Activated CD8-positive, alpha-beta memory T cell treated with anti-CD3 and anti-CD28 coated beads for 1 hour (primary cell): ENCODE measurements at places on chromosomes 5 and 9.

- no peak for DNase-seq
These were observed 6.4 kb upstream of the ANXA2R start for GRCh38 chr5:43046474-43046873.

- DNase-seq, result no peak
These were observed 6.4 kb downstream of the ABLIM3 start for GRCh38 chr5:149147676-149148075.

DNA sequence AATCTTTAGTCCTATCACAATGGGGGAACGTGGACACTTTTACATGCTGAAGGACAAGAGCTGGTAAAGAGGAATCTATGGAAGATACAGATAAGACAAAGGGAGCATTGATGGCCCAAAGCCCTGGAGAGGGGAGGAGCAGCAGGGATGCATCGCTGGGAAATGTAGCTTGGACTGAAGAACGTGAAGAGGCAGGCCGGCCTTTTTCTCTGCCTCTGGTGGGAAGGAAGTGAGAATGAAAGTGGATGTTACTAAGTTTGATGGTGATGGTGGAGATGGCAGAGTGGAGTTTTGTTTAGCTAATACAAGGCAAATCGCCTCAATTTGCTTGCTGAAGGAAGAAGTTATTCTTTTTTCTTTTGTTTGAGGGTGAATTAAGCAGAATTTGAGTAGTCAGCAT lies 124.6 kb upstream of the TAF11L2 start:
- no peak for DNase-seq

DNA sequence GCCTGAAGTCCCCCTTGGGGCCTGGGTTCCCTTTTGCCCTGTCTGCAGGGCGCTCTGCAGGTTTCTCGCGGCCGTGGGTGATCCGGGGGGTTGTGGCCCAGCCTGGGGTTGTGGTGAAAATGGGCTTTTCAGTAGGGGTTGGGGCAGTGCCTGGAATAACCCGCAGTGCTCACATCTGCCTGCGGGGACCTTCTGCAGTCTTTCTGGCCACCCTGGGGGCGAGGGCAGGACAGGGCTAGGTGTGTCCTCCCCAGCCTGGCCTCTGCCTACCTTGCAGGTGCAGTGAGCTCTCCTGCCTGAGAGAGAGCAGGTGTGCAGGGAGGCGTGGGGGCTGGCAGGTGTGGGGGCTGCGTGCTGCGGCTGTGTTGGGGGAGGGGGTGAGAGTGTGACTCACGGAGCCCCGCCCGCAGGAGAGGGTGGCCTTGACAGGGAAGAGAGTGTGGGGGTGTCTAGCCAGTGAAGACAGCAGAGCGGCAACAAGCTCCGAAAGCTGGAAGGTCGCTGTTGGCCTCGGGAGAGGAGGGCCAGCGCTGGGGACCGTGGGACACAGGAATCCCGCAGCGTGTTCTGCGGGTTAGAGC lies 131.4 kb downstream of the MRPL36 start:
- no peak for DNase-seq

DNA sequence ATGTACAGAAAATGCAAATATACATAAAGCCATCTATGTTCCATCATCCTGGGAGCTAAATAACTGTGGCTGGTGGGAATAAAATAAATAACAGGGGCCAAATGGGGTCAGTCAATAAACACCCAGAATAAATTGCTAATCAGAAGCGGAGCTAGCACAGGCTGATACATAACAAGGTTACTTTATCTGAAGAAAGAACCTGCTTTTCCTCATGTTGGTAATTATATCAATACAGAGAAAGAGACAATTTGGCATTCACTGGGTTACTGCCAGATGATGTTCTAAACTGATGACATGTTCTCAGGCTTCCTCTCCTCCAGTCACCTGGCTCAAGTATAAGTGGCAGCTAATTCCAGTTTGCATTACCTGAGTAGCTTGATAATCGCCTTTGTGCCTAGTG lies 144.9 kb upstream of the CD180 start:
- DNase-seq, result no peak

DNA sequence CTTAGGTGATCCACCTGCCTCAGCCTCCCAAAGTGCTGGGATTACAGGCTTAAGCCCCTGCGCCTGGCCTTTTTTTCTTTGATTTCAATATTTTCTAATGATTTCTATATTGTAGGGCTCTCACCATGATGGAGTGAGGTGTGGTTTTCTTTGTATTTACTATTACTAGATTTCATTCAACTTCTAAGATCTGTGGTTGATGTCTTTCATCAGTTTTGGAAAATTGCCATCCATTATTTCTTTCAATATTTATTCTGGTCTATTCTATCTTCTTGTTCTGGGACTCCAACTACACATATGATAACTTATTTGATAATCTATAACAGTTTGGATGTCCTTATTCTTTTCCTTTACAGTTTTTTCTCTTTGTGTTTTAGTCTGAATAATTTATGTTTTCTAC lies 31.9 kb downstream of the FBXO4 start:
- no peak for DNase-seq

DNA sequence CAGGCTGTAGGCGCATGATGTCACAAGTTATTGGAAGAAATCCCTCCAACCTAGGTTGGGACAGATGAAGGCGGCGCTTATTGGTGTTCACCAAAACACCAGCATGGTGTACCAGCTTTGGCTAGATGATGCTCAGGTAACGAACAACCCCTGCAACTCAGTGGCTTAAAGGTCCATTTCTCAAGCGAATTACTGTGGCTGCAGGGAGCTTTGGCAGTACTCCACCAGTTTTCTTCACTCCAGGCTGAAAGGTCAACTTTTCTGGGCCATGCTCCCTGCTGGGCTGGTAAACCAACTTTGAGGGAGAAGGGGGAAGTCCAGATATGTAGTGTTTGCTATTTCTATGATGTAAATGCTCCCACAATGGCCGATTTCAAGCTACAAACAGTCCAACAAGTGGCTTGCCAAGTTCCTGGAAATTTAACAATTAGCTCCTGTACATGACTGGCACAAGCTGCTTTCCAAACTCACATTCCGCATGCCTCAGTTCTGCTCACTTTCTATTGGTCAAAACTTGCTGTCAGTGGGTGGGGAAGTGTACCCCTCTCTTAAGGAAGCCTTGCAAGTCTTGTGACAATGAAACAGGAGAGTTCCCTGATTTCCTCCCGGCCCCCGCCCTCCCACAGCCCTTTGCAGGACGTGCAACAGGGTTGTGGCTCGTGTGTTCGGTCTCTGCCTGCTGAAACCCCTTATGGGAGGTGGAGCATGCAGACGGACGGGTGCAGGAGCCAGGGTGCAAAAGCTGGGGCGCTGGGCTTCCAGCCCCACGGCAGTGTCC lies 588 bp upstream of the ZBED3 start:
- no peak for DNase-seq

GRCh38 chr9:127195976-127196825 lies 68.4 kb upstream of the GARNL3 start:
- no peak for DNase-seq

DNA sequence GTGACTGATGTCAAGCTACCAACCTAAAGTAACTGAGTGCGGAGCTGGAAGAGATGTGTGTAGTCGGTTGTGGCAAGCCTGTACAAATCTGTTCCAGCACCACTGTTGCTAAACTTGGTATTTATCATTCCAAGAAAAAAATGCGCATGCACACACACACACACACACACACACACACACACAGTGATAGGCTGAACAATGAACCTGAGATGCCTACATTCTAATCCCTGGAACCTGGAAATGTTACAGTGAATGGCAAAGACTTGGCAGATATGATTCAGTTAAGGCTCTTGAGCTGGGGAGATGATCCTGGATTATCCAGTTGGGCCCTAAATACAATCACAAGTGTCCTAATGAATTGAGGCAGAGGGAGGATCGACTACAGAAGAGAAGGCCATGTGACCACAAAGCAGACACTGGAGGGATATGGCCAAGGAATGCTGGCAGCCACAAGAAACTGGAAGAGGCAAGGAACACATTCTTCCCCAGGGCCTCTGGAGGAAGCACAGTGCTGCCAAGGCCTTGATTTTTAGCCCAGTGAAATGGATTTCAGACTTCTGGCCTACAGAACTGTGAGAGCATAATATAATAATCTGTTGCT lies 49.7 kb upstream of the LHFPL2 start:
- DNase-seq, result no peak

- DNase-seq, result no peak
These were observed 14.8 kb downstream of the SUB1 start for GRCh38 chr5:32600054-32600622.

GRCh38 chr9:98418578-98419259 lies 163.3 kb upstream of the TBC1D2 start:
- no peak for DNase-seq

DNA sequence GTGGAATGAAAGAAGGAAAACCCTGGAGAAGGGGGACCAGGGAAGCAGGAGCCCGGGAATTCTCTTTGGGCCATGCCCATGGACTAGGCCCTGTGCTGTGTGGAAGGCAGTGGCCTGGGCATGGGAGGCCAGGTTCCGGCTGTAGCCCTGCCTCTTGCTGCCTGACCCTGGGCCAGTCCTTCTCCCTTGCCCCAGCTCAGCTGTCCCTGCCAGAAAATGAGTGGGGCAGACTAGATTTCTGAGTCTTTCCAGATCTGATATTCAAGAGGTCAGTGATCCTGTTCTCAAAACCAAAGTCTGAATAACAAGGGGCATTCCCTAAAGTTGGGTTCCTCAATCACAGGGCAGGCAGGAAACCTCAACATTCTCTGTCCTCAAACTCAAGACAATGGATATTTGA lies 24.8 kb upstream of the CORO2A start:
- no peak for DNase-seq

- DNase-seq, result no peak
These were observed 141.9 kb downstream of the ST8SIA4 start for GRCh38 chr5:100761192-100761591.

DNA sequence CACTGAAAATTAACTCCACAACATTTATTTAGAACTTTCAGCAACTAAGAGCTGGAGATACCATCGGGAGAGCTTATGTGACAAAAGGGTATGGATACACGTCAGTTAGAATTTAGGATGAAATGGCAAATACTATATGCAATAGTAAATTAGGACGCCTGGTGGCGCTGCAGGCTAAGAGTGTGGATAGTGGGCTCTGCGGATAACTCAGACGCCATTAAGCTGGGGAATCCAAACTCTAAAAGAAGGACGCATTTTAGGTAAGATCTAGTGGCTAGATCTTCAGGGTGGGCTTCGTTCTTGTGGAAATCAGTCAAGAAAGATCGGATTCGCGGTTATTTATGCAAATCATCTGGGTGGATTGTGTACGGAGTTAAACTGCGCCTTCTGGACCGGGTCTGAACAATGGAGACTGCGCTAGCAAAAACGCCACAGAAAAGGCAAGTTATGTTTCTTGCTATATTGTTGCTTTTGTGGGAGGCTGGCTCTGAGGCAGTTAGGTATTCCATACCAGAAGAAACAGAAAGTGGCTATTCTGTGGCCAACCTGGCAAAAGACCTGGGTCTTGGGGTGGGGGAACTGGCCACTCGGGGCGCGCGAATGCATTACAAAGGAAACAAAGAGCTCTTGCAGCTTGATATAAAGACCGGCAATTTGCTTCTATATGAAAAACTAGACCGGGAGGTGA lies at the start of gene PCDHB5:
PCDHB5 (plus strand) TSS at position 177 of the 688 bp plus-strand sequence; CDS start at position 406, 229 bp downstream.
- no peak for DNase-seq

DNA sequence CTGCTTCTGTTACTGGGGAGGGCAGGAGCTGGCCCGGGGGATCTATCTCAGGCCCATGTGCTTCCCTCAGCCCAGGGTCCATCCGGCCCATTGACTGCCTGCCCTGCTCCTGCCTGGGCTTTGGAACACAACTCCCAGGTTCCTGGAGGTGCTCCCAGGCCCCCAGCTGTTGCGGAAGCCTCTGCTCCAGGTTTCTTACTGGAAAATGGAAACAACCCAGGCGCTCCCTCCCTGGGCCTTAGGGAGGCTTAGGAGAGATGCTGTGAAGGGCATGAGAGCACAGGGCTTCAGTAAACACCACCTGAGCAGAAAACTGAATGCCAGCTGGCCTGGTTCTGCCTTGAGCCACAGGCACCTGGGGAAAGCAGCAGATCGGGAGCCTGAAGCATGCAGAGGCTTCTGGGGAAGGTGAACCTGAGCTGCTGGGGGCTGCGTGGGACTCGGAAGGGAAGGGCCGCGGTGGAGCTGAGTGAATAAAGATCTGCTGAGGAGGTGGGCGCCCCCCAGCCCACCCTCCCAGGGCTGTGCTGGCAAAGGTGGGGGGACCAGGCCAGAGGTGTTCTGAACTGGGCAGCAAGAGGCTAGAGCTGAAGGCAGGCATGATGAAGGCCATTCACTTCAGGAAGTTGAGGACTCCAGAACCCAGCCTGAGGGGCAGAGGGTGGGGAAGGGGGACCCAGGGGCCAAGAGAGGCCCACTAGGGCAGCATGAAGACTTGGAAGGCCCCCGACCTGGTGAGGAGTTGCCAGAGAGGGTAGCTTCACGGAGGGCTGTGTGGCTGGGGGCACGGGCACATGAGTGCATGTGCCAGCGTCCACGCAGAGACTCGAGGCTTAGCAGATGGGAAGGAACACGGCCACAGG lies 64.8 kb downstream of the SHB start:
- no peak for DNase-seq
